ENCODE measurements at places on chromosomes 12 and 14. TPM values are rescaled to one million over a fixed set of nuclear protein-coding genes. Genes with fewer than 3 reads are reported as not detected.

Gene DNAH10
- 0.34 TPM for total RNA-seq

- no peak for DNase-seq
These were observed 667.3 kb downstream of the SLC16A7 start for GRCh38 chr12:60263161-60263560.

- DNase-seq: no peak
These were observed 160.5 kb upstream of the RASSF8 start for GRCh38 chr12:25797949-25798348.

- no peak for DNase-seq
These were observed 27.3 kb downstream of the PPM1A start for GRCh38 chr14:60276347-60276746.

DNA sequence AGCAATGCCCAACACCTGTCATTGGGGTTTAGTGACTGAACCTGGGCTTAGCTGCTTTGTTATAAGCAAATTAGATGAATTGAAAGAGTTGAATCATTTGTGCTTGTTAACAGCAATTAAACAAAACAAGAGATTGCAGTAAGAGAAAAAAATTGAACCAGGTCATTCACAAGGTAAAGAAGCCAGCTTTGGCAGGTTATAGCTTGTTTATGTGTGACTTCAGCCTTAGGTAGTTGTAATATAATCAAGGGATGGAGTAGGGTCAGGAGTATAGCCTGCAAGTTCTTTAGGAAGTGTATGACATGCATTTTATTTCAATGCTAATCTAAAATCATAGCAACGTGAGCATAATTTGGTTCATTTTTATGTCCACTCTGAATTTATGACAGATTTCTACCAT is 63.4 kb upstream of the PLEKHG3 start:
- DNase-seq: no peak

Gene FOXN4
- total RNA-seq: not detected

All from activated naive CD8-positive, alpha-beta T cell treated with anti-CD3 and anti-CD28 coated beads, Interleukin-2, amount 10 ng/mL, durations not matched to agents 7 days and 5 days (primary cell).